Hematopoietic multipotent progenitor cell treated with erythropoietin and hydrocortisone succinate and interleukin-3 and kit ligand, for 8 days (in vitro differentiated cells): ENCODE measurements at places on chromosomes 3 and 15.

GRCh38 chr3:7982126-7982525 is 519.5 kb upstream of the LMCD1 start:
- no peak for DNase-seq

DNA sequence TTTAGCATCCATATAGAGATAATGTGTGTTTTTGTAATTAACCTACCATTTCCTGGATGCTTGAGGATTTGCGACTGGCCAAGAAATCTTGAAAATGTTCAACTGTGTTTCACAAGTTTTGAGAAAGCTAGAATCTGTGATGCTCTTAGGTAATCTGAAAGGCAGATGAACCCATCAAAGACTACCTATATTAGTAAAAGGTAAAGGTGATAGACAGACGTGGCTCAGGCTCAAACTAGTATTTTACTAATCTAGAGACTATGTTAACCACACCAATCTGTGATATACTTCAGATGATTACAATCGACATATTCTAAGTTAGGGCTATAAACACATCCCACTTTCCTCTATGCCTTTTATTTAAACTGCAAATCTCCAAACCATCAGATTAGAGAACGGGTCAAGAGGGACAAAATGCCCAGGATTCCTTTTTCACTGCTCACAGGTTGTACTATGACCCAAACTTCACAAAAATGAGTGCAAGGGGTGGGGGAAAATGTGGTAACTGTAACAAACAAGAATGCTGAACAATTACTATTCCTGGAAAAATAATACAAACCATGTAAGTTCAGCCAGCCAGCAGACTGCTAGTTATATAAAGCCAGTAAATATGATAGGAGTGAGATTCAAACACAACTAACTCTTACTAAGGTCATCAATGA is 295.1 kb downstream of the FOXP1 start:
- no peak for DNase-seq

DNA sequence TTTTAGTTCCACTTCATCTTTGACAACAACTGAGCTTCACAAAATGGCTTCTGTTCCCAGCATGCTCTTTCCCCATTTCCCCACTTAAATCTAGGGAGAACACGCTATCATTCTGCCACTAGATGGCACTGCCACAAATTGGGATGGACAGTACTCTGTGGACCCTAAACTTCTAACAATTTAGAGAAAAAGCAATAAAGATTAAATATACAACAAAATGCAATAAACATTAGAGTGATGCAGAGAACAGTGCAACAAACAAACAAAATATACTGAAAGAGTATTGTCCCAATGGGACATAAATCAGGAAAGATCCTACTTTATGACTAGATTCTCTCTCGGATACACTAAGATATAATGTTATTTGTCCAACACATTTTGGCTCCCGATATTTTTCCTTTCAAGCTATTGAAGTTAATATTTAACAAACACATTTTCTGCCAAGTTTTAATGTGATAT is 169.7 kb upstream of the TMCO5A start:
- DNase-seq: peak; percentile 71

DNA sequence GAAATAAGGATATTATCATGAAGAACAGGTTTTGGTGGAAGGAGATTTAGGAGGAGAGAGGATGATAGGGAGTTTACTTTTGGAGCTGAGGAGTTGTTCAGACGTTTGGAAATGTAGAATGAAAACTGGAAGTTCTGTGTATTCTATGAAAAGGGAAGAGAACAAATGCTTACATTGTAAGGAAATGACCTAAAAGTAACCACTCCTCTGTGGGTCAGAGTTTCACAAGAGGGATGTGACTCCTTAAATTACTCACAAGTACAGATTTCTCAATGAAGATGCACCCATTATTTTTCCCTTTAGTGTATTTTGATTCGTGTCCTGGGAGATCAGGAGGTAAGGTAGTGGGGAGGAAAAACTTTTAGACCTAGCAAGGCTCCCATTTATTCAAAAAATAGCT is 4.0 kb downstream of the RNF13 start:
- no peak for DNase-seq

- DNase-seq: peak; percentile 48
Observed at GRCh38 chr15:98651581-98652220, 3.4 kb downstream of the IGF1R start.

DNA sequence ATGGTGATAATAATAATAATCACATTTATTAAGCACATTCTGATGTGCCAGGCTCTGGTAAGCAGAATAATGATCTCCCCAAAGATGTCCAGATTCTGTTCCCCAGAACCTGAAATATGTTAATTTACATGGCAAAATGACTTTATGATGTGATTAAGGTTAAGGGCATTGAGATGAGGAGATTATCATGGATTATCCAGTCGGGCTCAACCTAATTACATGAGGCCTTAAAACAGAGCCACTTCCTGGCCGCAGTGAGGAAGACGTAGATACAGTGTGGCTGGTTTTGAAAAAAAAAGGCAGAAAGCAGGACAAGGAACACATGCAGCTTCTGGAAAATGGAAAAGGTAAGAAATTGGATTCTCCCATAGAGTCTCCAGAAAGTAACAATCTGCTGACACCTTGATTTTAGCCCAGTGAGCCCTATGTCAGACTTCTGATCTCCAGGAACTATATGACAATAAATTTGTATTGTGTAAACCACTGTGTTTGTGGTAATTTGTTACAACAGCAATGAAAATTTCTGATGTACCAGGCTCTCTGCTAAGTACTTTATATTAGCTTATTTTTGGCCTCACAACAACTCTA is 126.7 kb downstream of the ALCAM start:
- DNase-seq: no peak

- no peak for DNase-seq
Observed at GRCh38 chr3:4888913-4889846, 90.1 kb upstream of the BHLHE40 start.

DNA sequence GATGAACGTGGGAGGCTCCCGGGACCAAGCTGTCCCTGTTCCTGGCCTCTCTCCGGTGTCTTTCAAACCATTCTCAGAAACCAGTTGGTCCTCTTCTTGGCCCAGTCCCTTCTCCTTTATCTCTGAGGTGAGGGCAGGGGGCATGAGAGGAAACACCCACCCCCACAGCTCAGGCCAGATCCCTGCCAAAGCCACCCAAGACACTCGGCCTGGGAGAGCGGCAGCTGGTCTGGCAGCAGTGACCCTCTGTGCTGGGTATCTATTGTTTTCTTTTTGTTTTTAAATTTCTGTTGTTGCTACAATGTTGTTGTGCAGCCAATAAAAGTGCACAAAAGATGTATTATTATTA is 27.3 kb downstream of the ACSBG1 start:
- DNase-seq: no peak

DNA sequence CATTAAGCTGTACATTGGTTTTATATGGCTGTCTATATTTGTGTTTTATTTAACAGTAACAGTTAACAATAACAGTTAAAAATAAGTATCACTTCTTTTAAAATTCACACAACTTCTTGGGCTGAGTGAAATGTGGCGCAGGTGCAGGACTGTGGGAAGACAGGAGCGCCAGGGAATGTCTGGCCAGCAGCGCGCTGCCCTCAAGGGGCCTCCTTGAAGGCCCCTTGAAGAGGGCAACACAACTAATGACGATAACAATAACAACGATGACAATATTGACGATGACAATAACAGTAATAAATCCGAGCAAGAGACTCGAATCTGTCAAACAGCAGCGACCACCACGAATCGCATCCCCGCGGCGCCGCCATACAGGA is 411 bp upstream of the PPP2R3A start:
- no peak for DNase-seq

DNA sequence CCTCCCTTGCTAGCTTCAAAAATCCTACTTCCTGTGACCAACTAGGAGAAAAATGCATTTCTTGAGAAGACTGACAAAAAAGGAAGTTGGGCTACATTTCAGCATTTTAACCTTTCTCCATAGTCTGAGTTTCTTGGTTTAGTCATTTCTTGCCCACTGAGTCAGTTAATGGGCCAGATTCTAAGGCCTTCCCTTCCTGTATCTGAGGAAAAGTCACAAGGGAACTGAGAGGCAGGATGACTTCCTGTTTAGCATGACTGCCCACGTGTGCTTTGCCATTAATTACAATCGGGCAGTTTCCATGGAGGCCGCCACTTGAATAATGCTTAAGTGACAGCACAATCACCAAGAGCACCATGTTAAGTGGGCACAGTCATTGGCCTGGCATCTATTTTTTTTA is 794.4 kb upstream of the LMCD1 start:
- DNase-seq: no peak

DNA sequence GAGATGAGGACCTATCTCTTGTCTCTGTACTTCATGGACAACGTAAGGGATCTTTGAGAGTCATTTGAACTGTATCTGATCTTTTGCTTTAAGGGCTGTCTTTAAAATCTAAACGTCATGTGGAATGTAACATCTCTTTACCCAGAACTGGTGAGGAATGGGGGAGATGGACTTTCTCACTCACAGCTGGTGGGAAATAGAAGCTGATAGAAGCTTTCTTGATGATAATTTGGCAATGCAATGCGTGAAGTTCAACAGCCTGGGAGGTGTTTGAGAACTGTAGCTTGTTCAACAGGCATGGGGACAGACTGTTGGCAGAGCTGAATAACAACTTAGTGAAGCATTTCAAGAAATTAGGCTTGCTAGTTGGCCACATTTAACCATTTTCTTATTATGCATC is 21.5 kb upstream of the RORA start:
- no peak for DNase-seq

- DNase-seq: no peak
Observed at GRCh38 chr3:156743859-156744258, 69.5 kb downstream of the TIPARP start.

DNA sequence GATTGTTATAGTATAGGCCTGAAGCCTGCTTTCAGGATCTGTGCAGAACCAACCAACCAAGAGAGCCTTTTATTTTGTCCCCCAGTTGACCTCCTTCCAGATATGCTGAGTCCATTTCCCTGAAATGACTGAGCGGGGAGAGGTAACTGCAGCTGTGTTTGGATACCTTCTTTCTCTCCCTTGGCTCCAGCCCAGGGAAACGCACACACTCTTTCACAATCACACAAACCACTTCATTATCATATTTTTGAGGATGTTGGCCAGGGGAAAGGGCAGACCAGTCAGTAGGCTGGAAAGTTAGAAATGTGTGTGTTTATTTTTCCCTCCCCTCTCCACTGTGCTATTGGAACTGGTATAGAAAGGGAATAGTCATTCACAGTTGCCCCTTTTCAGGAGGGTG is 417.7 kb upstream of the TBL1XR1 start:
- peak; percentile 17 for DNase-seq

GRCh38 chr15:36748366-36749115 is 169.1 kb downstream of the CDIN1 start:
- DNase-seq: no peak

DNA sequence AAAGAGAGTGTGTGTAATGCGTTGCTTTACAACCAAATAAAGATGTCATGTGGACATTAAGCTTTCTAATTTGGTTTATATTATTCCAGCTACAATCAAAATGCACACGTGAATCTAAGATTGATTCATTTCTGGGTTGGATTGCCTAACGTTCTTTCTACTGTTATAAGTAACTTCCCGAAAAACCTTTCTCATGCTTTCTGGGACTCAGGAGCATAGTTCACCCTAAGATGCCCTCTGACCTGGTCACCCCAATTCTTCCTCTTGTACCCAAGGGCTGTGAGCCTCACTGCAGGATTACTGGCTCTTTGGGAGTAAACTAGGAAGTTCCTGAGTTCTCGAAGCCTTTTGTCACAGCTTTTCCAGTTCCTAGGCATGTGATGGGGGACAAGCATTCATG is 12.7 kb upstream of the LMCD1 start:
- no peak for DNase-seq

DNA sequence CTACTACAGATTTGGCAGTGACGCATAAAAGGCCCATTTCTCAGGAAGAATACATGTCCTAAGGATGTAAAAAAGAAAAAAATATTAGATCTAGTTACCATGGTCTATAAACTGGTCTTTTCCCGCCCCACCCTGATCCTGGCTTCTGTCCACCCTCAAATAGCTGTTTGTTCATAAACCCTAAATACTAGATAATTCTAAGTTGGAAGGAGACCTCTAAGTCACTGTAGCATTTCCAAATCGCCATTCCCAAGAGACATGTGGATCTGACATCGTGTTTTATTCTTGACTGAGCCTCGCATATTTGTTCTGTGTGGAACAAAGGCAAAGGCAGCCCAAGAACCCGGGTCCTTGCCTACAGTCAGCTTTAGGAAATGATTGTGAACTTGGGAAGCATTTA is 49.0 kb downstream of the LMCD1 start:
- no peak for DNase-seq

DNA sequence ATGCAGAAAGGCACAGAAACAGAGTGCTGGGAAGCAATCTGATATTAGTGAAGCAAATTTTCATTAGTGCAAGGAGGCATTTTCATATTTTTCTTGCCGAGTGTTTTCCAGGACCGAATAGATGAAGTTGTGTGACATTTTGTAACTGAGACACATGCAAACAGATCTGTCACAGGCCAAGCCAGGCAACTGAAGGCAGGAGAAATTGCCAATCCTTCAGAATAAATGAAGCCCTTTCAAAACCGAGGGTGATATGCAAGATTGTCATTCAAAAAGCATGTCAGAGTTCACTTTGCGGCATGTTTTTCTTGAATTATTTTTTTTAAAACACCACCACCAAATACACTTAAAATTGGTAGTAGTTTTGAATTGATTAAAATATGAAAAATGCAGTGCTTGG is 6.2 kb downstream of the LMOD3 start:
- no peak for DNase-seq

- DNase-seq: no peak
Observed at GRCh38 chr3:36596419-36596818, 167.9 kb downstream of the DCLK3 start.

DNA sequence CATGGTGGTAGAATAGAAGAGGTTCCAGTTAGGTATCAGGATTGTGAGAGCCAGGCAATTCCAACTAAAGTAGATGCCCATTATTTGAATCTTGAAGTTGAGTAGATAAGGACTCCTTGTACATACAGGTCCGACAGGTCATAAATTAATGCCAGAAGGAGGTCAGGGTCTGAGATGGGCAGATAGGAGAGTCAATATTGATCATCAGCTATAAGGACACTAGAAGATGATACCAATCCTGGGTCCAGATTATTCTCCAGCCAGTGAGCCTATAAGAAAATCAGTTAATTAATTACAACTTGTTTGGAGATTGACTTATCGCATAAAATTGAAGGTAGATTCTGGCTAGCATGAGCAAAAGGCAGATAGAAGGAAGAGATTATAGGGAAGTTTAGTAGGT is 378.4 kb upstream of the NAALADL2 start:
- DNase-seq: no peak

- DNase-seq: no peak
Observed at GRCh38 chr3:19029837-19030521, 118.3 kb upstream of the KCNH8 start.
